Central memory CD4-positive, alpha-beta T cell (primary cell): ENCODE measurements at places on chromosomes 3 and 15.

GRCh38 chr15:25883463-25884259, 20.5 kb upstream of the ATP10A start:
- DNase-seq: no peak

- no peak for DNase-seq
Measured at GRCh38 chr3:137770835-137771399, 6.8 kb downstream of the SOX14 start.

DNA sequence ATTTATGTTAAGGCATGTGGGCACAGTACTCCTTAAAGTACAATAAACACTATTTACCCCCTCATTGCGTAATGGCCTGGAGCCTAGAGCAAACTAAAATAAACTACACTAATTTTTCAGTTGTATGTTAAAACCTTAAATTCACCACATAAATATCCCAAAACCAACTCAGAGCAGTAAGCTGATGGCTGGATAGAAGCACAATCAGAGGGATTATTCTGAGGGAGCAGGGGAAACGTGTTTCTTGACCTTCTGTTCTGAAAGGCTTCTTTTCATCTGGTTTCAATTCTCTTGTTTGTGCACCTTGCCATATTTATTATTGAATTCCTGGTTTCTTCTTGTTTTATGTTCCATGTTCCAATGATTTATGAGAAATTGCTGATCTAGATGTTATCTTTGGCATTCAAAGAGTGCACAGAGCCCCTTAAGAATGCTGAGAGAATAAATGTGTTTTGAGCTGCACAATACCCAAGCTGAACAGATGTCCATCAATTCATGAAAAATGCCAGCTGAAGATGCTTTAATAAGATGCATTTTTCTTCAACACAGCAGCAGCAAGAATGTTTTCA, 29.6 kb downstream of the RPL22L1 start:
- no peak for DNase-seq

DNA sequence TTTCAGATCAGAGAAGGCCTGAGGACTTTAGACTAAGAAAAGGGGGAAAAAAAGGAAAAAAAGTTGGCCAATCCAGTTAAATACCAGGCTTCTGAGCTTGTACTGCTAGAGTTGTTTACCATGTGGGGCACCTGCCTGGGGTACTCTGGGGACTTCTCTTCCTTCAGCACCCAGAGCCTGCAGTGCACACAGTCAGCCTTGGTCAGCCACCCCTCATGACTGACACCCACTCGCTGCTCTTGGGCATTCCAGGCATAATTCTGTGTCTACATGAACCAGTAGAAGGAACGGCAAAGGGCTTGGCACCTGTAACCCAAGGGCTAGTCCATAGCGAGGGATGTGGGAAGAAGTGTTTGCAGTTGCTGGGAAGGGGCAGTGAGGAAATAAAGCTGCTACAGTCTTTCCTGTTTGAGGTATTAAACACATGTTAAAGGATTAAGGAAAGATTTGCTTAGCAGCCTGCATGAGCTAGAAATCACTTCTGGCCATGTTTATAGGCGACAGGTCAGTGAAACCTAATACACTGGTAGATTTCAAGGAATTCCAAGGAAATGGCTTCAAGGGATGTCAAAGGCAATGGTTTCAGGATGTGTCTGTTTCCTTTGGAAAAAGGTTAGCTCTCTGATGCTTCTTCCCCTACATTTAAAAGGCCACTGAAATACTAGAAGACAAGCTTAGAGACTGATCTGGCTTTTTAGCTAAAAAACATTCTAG, 232.5 kb downstream of the CHST2 start:
- DNase-seq: no peak

- DNase-seq: no peak
Measured at GRCh38 chr3:151015767-151016477, 43.4 kb upstream of the CLRN1 start.

DNA sequence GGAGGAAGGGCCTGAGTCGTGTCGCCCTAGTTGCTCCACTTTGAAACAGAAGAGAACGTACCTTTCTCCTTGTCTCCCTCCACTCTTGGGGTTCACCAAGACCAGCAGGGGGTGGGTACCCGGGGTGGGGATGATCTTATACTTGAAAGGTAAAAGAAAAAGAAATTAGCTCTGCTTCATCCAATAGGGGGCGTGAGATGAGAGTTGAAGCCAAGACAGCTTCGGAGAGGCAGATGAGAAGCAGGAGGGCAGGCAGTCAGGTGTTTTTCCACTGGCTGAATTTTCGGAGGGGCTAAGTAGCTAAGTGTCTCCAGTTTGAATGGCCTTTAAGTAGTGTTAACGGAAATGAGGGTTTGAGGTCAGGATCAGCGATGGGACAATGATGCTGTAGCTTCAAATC, 100.4 kb downstream of the DGKG start:
- no peak for DNase-seq

- no peak for DNase-seq
Measured at GRCh38 chr3:9218514-9218846, 31.0 kb downstream of the SRGAP3 start.

GRCh38 chr15:67148196-67148701, 82.8 kb downstream of the SMAD3 start:
- DNase-seq: peak; percentile 15

DNA sequence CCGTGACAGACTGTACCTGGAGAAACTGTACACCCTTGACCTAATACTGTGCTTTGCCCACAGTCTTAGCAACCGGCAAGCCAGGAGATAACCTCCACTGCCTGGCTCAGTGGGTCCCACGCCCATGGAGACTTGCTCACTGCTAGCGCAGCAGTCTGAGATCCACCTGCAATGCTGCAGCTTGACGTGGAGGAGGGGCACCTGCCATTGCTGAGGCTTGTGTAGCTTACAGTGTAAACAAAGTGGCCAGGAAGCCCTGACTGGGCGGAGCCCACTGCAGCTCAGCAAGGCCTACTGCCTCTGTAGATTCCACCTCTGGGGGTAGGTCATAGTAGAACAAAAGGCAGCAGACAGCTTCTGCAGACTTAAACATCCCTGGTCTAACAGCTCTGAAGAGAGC, 189.3 kb downstream of the EDEM1 start:
- DNase-seq: no peak

DNA sequence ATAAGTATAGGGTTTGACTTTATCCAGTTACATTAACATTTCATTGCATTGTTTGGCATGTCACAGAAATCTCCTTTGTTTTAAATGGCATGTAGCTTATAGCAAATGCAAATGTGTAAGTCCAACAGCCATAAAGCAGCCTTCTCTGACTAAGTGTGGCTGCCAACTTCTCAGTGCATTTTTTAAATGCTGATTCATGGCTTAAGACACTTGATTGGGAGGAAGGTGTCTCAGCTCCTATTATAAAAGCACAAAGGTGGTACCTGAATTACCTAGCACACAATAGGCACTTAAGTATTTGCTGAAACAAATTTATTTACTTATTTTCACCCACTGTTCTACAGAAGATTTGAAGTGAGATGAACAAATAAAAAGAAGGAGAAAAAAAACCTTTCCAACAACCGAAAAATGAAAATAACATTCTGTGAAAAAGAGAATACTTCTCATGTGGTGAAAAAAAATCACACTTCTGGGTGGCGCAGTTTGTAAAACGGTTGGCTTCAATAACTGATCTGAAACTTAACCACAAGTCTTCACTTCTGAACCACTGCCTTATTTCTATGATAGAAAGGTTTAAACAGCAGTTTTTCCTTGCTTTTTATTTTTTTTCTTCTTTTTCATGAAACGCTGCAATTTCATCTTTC, 105.5 kb upstream of the ICE2 start:
- DNase-seq: peak; percentile 69

GRCh38 chr15:51649659-51650521, 27.3 kb upstream of the DMXL2 start:
- DNase-seq: peak; percentile 62

DNA sequence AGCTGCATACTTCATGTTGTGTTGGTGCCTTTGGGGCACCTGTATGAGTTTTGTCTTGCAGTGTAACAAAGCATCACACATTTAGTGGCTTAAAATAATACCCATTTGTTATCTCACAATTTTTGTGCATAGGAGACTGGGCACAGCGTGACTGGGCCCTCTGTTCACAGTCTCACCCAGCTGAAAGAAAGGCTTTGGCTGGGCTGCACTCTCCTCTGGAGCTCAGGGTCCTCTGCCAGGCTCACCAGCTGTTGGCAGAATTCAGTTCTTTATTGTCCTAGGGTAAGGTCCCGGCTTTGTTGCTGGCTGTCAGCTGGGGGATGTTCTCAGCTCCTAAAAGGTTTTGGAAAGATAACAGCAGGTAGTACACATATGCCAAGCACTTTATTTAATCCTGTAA, 263.3 kb downstream of the CLSTN2 start:
- DNase-seq: no peak

DNA sequence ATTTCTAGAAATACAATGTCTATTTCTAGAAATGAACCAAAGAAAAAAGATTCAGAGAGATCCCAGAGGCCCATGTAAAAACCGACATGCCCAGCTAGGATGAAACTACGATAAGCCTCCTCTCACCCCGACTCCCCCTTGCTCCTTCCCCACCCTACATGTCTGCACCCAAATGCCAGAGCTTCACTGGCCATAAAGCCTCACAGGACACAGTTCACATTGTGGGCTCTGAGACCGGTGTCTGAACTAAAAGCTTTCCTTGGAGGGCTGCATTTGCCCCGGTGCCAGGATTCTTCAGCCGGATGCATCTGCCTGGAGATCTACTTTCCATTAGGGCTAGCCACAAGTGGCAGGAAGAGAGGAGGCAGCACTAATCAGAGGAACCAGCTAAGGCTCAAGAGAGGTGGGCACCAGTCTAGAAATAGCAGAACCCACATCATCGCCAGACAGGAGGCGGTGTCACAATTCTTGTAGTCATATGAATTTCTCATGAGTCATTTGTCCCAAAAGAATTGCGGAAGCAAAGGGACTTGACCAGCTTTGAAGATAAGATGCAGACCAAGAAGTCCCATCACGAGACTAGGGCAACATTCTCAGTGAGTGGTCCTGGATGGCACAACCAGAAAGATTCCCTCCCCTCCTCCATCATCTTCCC, 353.6 kb downstream of the NTRK3 start:
- no peak for DNase-seq

GRCh38 chr3:125125821-125126245, 70.0 kb upstream of the HEG1 start:
- DNase-seq: peak; percentile 21

DNA sequence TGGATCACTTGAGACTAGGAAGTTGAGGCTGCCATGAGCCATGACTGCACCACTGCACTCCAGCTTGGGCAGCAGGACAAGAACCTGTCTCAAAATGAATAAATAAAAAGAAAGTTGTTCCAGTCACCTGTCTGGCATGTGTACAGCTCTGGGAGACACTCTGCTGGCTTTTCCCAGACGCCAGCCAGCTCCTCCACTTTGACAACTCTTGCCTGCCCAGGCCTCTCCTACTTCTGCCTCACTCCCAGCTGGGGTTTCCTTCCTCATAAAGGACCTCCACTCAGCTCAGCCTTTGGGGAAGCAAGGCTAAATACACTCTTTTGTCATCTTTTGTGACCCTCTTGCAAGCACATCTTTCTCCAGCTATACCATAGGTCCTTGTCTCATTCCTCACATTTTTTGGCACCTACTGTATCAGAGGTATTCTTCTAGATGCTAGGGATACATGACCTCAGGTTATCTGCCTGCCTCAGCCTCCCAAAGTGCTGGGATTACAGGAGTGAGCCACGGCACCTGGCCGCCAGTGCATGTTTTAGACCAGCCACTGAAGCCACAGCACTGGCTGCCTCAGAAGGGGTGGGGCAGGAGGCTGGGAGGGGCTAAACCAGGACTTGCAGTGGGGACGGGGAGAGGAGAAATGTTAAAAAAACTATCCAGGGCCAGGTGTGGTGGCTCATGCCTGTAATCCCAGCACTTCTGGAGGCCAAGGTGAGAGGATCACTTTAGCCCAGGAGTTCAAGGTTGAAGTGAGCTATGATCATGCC, 10.0 kb upstream of the ELP6 start:
- no peak for DNase-seq

GRCh38 chr15:45089712-45090373, 24.1 kb downstream of the DUOX2 start:
- DNase-seq: no peak

- no peak for DNase-seq
Measured at GRCh38 chr15:41698779-41699178, 38.6 kb downstream of the MGA start.

GRCh38 chr3:69058180-69058946, 6.2 kb upstream of the TMF1 start:
- DNase-seq: peak; percentile 50

DNA sequence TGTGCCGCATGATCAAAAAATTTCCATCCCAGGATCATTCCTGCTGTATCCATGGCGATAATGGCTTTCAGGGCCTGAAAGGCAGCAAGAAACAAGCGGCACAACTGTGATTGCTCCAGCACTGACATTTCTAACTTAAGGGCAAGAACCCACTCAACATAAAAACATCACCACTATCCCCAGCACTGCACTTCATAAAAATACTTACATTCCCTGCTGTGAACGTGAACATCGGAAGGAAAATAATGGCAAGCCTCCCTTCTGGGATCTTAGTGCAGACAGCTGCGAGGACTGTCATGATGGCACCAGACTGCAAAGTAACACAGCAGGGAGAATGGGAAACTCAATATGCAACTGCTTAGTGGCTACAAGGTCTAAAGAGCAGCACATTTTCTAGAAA, 8.1 kb upstream of the MAP6D1 start:
- no peak for DNase-seq

GRCh38 chr3:13404626-13405452, 15.3 kb downstream of the NUP210 start:
- DNase-seq: no peak

GRCh38 chr15:56356616-56357015, 8.6 kb upstream of the TEX9 start:
- no peak for DNase-seq

DNA sequence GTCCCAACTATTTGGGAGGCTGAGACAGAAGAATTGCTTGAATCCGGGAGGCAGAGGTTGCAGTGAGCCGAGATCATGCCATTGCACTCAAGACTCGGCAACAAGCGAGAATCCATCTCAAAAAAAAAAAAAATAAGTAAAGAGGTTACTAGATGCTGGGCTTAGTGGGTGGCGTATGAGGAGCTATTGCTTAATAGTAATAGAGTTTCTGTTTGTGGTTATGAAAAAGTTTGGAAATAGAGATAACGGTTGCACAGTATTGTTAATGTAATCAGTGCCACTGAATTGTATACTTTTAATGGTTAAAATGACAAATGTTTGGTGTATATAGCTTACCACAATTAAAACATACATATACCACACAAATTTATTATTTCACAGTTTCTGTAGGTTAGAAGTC, 14.7 kb upstream of the HHATL start:
- no peak for DNase-seq

GRCh38 chr3:35757991-35758757, 118.8 kb downstream of the ARPP21 start:
- no peak for DNase-seq

DNA sequence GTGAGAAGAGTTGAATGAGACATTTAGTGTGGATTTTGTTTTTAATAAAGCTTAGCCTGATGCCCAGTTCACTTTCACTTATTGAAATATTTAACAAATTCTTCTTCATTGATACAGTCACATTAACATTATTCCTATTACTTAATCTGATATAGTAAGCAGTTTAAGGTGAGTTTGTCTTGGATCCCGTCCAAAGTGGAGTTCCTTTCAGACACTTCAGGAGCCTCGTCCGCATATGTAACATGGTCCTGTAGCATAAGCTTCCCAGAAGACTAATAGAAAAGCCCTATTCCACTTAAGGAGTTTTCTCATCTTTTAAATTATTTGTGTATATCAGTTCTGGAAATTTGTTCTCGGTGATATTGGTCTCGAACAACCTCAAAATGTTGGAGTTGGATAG, 39.7 kb upstream of the MLF1 start:
- DNase-seq: no peak

- DNase-seq: no peak
Measured at GRCh38 chr15:91246998-91247397, 146.9 kb downstream of the SV2B start.

- DNase-seq: no peak
Measured at GRCh38 chr15:75786575-75786947, 56.7 kb upstream of the UBE2Q2 start.
